ENCODE measurements at places on chromosomes 5 and 9. TPM values are rescaled to one million over a fixed set of nuclear protein-coding genes. Genes with fewer than 3 reads are reported as not detected.

Gene GRXCR2
- total RNA-seq = not detected

DNA sequence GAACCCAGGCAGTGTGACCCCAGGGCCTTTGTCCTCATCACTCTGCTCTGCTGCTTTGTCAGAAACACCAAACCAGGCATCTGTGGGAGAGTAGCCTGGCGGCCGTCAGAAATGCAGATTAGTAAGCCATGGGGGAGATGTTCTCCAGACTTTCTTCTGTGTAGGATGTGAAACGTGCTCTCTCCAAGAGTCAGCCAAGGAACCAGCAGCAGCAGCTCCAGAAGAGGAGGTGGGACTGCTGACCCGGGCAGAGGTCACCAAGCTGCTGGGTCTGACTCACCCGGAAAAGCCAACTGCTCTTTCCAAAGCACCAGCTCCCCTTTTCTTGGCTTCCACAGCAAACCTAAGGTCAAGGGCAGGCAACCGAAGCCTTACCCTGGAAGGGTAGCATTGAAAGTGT lies 14.4 kb upstream of the ABLIM3 start:
- no peaks in the 10 kb centered on the region for H3K27me3 ChIP-seq
- no peak overlapping the region for H3K4me3 ChIP-seq
- H3K36me3 ChIP-seq = no peaks in the 10 kb centered on the region
- H3K27ac ChIP-seq = no peak overlapping the region
- no peaks in the 10 kb centered on the region for H3K4me1 ChIP-seq

GRCh38 chr5:54455413-54456157 lies at the start of gene HSPB3:
TSS of gene HSPB3 (plus strand) at chr5:54455699. CDS start at chr5:54455790, 91 bp downstream.
- no peaks in the 10 kb centered on the region for H3K36me3 ChIP-seq
- peak; percentile 22 for DNase-seq

Gene C8G
- total RNA-seq = 4.3 TPM

Gene PCDHGB3
- 3.4 TPM for total RNA-seq

All from transverse colon (tissue), 4 donors.